ENCODE measurements at places on chromosomes 5 and 9.
A peak's percentile ranks its signal among the peaks of the same experiment; 100 is the strongest.

DNA sequence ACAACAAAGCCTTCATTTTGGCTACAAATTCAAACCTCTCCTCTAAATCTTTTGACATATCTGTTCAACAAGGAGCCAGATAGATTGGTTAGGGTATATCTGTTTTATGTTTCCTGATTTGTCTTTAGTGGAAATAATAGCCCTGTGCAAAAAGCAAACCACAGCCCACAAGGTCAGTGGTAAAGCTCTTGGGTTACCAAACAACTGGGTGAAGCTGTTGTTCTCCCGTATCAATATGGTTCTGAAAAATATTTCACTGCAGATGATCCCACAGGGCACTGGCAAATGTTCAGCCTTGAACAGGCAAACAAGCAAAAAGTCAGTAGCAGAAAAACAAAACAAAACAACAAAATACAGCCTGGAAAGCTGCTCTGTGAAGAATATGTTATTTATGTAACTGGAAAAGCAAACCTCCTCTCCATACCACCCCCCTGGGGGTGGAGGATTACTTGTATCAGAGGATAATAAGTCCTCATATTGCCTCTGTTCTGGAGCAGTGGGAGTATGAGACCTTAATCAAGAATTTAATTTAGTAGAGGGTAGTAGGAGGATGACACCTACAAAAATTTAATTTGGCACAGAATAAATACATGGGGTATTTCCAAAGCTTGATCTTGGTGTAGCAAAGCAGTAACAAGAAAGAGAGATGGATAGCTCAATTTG lies 20.8 kb upstream of the PTBP3 start:
- no peak for DNase-seq

- DNase-seq = no peak
Measured at GRCh38 chr5:145764325-145764724, 70.8 kb downstream of the PRELID2 start.

DNA sequence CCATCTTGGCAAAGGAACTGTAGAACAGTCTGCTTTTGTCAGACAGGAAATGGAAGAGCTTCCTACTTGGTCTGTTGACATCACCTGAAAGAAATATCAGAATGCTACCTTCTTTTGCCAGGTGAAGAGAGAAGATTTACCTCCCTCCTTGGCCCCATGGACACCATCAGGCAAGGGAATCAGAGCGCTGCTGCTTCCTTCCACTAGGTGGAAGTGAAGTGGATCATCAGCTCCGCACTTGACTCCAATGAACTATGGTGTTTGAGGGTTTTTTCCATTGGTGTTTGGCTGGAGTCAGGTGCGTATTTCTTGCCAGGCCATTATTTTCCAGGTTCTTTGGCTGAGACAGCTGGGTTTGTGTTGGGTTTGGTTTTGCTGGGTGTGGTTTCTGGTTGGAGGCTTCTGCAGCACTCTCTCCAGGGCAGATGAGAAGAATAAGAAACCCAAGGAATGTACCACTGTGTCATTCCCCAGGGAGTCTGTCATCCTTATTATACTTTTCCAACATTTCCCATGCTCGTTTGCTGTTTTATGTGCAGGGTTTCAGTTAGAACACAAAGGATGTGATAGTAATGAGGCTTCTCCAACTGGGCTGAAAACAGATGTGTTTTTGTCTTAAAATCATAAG lies 12.4 kb downstream of the SPATA31E1 start:
- DNase-seq = no peak

DNA sequence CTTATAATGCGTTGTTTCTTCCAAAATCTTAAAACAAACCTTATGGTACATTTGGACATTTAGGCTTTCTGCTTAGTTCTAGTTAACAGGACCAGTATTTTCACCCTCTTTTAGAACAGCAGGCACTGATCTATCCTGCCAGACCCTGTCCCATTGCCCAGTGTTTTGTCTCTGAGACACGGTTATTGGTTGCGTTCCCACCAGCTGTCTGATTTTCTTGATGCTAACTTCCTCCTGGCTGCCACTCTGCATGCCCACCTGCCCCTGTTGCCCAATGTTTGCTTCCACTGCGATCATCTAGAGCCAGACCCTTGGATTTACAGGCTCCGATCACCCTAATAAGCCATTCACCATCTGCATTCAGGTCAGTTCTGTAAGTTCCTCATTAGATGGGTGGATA lies 506.0 kb upstream of the CDH6 start:
- no peak for DNase-seq

GRCh38 chr5:15160091-15160490 lies 288.5 kb upstream of the ANKH start:
- DNase-seq = no peak

DNA sequence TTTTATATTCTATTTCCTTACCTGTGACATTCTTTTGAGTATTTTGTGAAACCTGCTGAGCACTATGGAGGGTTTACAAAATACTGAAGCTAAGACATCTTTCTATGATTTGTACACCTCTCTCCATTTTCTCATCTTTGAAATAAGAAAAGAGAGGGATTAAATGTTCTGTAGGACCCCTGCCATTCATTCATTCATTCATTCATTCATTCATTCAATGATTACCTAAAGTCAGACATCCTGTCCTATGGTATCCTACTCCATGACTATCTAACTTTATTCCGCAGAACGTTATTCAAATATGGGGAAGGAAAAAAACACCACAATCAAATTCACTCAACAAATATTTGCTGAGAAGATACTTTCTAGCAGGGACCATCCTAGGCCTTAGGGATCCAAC lies 51.4 kb downstream of the AP3B1 start:
- no peak for DNase-seq

GRCh38 chr5:87069311-87069710 lies 198.4 kb upstream of the RASA1 start:
- DNase-seq = no peak

DNA sequence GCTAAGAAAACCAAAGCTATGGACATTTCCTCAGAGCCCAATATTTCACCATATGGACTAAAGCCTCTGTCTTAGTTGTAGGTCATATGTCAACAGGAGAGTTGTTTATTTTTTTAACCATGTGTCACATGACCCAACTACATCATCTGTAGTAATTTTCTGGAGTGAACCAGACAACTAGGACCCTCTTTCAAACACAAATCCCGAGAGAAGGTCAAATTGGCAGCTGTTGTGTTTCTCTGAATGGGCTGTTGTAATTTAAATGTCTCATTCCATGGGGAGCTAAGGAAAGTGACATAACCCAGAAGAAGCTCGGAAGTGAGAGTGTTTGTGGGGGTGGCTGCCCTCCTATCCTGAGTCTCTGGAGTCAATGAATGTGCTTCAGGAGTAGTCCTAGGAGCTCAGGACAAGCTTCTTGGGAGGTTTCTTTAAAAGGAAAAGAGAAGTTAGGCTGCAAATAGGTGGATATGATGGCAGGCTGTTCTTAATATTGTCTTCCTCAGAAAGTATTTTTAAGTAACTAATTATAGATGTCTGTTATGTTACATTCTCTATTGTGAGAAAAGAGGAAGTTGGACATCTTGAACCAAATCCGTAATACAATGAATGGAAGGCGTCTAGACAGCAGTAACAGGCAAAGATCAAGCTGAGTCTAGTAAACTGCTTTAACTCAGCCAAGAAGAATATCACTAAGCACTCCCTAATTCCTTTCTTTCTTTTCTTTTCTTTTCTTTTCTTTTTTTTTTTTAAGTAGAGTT lies 50.1 kb downstream of the TMEM167A start:
- DNase-seq = peak; percentile 85

DNA sequence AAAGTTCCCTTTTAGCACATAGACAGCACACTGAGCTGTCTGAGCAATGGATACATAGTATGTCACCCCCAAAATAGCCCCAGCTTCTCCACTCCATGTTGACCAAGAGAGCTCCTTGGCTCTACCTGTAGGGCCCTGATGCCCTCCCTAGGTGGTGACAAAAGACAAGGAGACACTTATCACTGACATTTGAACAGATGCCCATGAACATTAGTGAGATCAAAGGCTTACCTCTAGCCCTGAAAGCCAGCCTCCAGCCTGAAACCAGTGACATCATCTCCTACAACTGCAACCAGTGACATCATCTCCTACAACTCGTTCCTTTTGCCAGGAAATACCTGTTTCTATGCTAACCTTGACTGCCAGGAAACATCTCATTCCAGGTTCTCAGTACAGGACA lies 122.7 kb downstream of the FSTL4 start:
- no peak for DNase-seq

- DNase-seq = no peak
Measured at GRCh38 chr9:134592018-134592818, 49.4 kb upstream of the COL5A1 start.

DNA sequence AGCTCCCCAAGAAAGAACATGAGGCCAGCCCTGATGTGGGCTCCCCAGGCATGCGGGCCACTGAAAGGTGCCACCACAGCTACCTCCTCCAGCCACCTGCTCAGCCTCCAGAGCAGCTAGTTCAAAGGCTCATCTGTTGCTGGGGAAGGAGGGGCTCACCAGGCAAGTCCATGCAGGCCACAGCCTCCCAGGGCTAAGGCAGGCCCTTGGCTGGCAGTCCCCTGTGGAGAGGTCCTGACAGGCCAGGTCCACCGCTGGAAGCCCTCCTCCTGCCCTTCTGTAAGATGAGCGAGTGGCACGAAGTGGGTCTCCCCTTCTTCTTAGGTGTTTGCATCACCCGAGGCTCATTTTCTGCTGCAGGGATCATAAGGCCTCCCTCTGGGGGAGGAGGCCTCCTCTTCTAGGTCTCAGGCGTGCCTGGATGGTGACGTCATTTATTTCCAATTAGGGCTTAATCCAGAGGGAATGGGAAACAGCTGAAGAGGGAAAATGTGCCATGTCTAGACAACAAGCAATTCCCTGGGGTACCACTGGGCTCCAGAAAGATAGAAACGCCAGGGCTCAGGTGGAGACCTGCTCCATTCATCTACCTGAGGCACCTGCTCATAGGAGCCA lies 91.6 kb downstream of the CFAP90 start:
- no peak for DNase-seq

GRCh38 chr5:107743373-107744000 lies 72.8 kb upstream of the EFNA5 start:
- DNase-seq = no peak

GRCh38 chr5:137871571-137871970 lies 3.9 kb downstream of the MYOT start:
- no peak for DNase-seq

GRCh38 chr9:122004589-122004988 lies 88.5 kb downstream of the TTLL11 start:
- DNase-seq = no peak

- DNase-seq = no peak
Measured at GRCh38 chr9:130458804-130459067, 14.0 kb downstream of the ASS1 start.

DNA sequence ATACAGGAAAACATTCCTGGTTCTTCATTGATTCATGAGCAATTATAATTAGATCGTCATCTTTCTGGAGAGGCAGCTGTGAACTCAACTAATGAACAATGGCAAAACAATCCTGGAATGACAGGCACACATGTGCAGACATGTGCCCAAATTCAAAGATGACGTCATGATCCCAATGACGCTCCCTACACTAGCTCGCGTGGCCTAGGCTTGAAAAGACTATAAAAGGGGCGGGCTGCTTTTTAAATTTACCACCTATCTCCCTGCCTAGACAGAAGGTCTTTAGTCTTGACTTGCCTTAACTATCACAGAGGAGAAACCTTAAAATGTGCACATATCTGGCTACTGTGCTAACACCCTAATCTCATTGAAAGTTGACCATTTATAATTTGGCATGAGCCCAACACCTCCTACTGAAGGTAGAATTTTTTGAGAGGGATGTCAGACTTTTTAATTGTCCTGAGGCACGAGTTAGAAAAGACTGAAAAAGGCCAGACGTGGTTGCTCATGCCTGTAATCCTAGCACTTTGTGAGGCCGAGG lies 88.2 kb downstream of the PRRT1B start:
- DNase-seq = no peak

GRCh38 chr9:126833710-126834345 lies 26.6 kb upstream of the ZBTB34 start:
- DNase-seq = no peak

DNA sequence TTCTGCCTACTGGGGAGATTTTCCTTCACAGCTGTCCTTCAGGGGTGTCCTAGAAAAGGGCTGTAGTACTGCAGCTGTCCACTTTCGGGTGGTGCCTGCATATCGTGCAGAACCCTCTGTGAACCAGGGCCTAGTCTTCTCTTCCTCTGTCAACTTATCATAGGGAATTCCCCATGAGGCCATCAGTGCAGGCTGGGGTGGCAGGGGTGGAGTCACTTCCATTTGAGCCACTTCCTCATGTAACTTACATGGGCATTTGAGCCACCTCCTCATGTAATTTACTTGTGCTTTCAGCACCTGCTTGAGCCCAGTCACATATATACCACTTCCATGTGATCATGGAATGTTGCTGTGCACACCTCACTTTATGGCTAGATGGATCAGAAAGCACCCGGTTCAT lies 742.0 kb upstream of the RGMB start:
- no peak for DNase-seq

- DNase-seq = no peak
Measured at GRCh38 chr9:82367016-82367415, 378.4 kb downstream of the SPATA31D1 start.

DNA sequence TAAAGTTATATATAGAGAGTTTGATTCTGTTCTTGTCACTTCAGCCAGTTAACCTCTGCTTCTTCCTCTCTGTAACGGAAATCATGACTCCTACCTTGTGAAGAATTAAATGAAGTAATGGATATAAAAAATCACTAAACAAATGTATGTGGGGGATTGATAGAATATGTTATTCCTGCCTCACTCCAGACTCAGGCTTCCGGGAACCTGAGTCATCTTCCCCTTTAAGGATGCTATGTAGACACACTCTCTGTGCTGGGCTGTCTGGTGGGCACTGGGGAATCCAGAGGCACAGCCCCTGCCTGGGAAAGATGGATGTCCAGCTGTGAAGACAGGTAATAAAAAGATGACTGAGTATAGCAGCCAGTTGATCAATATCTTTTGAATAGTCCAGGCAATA lies 77.4 kb downstream of the ZNF618 start:
- DNase-seq = no peak

GRCh38 chr5:168765086-168765550 lies 185.9 kb upstream of the PANK3 start:
- DNase-seq = no peak

DNA sequence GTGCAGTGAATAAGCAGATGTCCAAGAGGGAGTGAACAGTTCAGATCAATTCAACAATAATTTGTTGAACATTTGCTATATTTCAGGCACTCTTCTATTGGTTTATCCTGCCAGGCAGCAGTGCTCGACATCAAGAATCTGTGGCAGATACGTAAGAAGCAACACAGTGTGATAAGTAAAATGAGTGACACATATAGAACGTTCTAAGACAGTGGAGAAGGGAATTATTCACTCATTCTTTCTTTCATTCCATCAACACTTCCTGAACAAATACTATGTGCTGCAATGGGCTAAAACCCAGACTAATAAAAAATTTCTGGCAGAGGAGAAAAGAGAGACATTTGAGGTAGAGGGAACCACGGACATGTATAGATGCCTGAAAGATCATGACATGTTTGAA lies 89.9 kb upstream of the GLIS3 start:
- DNase-seq = no peak

GRCh38 chr9:107740088-107740980 lies 250.8 kb upstream of the KLF4 start:
- DNase-seq = no peak

DNA sequence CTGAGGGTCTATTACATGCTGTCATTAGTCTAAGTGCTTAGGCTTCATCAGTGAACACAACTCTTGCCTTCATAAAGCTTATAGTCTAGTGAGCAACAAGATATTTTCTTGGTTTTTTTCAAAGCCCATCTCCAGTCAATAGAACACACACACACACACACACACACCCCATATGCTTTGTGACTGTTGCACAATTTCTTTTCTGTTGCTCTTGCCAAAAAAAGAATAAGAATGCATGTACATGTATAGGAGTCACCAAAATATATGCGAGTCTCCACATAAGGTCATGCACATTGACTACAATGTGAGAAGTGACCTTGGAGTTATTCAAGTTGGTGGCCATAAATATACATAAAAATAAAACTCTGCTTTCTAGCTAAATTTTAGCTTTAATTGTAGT lies 351.5 kb upstream of the TLE4 start:
- no peak for DNase-seq

Data from KBM-7 (cell line).